ENCODE measurements at places on chromosomes 11 and 22.

GRCh38 chr11:11148104-11148509 lies 204.9 kb downstream of the CSNK2A3 start:
- DNase-seq, result no peak

GRCh38 chr11:64561984-64562722 lies 28.9 kb upstream of the SLC22A12 start:
- DNase-seq, result no peak

- DNase-seq, result no peak
Observed at GRCh38 chr22:19508024-19508776, 16.0 kb downstream of the CLDN5 start.

DNA sequence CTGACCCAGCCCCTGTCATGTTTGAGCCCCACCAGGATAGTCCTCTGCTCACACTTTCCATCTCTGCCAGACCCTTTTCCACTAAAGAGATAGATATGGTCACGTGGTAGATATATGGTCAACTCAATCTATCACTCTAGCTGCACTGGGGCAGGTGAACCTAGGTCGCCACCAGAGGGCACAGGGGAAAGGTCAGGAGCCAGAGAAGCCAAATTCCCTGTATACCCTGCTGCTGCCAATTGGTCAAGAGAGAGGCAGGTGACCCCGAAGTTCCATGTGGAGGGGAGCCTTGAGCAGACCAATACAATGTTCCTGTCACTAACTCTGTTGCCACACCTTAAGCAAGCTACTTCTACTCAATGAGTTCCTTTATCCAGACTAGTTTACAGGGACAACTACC lies 101.1 kb upstream of the GALNT18 start:
- no peak for DNase-seq

DNA sequence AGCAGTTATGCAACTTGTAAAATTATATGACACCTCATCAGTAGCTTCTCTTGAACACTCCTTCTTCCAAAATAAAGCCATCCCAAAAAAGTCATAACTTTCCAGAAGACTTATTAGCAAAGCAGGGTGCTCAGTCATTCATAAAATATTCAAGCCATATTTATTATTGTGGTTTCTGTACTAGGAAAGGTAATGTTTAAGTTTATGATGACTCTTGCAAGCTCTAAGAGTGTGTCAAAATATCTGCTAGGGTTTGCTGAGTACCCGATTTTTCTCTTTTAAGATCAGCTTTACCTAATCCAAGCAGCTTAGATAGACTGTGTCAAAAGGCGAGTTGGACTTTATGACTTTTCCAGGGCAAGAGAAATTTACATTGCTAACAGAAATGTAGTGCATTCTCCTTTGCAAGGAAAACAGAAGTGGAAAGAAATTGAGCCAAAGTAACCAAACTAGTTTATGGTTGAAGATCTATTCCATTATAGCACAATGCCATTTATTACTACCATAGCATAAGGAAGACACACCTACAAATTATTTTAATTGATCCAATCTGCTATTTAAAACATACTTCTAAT lies 98.0 kb upstream of the SOX6 start:
- no peak for DNase-seq

- no peak for DNase-seq
Observed at GRCh38 chr11:73217131-73217809, 811 bp upstream of the P2RY2 start.

GRCh38 chr11:65516135-65516968 lies 8.5 kb upstream of the SCYL1 start:
- no peak for DNase-seq

GRCh38 chr22:47593291-47593690 lies 830.8 kb downstream of the TBC1D22A start:
- no peak for DNase-seq

GRCh38 chr11:117843666-117844484 lies 19.3 kb upstream of the FXYD2 start:
- no peak for DNase-seq

- no peak for DNase-seq
Observed at GRCh38 chr11:58938398-58938797, 890 bp upstream of the GLYATL1 start.

DNA sequence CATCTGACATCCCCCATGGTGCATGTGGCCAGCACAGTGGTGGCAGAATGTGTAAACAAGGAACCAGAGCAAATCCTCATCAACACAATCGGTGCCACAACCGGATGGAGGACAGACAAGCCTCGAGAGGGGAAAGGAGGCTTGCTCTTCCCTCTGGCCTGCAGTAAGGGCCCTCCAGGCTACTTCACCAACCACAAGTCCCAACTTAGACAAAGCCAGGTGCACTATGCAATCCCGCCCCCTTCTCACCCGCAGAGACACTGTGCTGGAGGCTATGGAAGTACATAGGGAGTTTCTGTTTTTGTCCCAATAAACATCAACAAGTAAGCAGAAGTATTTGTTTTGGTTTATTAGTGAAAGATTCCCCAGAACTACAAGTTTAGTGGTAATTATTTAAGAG lies 54.3 kb downstream of the SPATA19 start:
- DNase-seq, result no peak

GRCh38 chr11:131599285-131599684 lies 228.9 kb downstream of the NTM start:
- DNase-seq, result no peak

DNA sequence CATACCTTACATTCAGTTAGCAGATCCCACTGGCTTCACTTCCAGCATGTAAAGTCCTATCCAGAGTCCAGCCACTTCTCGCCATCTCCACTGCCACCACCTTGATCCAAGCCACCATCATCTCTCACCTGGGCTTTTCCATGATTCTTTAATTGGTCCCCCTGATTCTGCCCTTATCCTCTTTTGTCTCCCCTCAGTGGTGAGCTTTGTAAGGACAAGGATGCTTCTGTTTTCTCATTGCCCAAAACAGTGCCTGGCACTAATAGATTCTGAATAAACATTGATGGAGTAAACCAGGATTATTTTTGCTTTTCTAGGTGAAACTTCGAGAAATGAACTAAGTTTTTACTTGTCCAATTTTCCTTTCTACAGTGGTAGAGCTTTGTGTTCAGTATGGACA lies 4.4 kb downstream of the POLA2 start:
- DNase-seq, result no peak

- DNase-seq, result no peak
Observed at GRCh38 chr11:125483592-125483991, 12.5 kb downstream of the FEZ1 start.

DNA sequence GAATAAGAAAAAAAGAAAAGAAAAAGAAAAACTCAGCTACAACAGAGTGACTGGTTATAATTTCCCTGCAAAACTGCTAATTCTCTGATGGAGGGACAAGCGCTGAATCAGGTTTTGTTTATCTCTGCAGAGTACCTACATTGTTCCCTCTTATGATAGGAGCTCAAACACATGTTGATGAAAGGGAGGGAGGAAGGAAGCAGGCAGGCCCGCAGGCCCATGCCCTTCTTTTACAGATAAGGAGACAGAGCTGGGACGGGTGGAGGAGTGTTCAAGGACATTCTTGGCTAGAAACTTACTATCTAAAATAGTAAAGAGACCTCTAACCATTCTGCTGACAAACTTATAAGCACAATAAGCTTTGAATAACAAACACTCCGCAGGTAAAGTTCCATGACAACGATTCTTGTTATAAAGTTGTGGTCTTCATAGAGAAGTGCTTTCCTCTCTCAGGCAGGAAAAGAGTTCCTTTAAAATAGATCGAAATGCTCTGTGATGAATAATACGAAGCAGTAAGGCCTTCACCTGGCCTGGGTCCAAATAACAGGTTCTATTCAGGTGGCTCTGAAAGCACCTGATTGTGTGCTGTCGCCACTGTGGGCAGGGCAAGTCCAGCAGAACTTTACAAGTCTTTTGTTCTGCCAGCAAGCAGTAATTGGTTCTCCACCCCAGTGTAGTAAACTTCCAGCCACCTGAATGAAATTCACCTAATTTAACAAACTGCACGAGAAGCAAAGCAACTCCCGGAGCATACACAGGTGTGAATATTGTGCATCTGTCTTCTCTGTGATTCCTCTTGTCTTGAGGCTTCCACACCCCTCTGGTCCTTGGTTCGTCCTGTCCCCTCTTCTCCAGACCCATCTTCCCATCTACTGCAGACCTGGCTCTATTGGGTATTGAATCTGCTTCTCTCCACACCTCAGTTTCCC lies 15.3 kb upstream of the MICAL2 start:
- no peak for DNase-seq

GRCh38 chr11:96055706-96056387 lies 131.9 kb upstream of the MTMR2 start:
- DNase-seq, result no peak

GRCh38 chr11:7512525-7513233 lies 1.1 kb upstream of the PPFIBP2 start:
- peak; percentile 36 for DNase-seq

GRCh38 chr22:40231618-40232313 lies 54.0 kb downstream of the TNRC6B start:
- no peak for DNase-seq

- DNase-seq, result no peak
Observed at GRCh38 chr11:60731586-60731985, 7.1 kb downstream of the MS4A18 start.

DNA sequence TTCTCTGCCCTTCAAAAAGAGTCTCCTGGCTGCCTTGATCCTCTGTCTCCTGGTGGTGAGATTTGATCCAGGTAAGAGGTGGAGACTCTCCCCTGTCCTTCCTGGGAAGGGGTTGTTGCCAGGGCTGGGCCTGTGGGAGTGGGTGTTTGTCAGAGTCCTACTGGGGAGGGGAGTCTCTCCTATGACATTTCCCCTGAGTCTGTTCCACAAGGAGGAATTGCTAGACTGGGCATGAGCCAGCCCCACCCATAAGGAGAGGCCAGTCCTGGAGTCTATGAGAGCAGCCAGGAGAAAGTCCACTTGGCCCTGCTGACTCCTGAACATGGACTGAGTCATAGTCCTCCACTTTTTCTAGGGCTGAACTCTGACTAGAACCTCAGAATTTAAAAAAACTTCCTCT lies 7.4 kb downstream of the PEX26 start:
- no peak for DNase-seq

- no peak for DNase-seq
Observed at GRCh38 chr11:121105481-121106195, 4.6 kb downstream of the TECTA start.

DNA sequence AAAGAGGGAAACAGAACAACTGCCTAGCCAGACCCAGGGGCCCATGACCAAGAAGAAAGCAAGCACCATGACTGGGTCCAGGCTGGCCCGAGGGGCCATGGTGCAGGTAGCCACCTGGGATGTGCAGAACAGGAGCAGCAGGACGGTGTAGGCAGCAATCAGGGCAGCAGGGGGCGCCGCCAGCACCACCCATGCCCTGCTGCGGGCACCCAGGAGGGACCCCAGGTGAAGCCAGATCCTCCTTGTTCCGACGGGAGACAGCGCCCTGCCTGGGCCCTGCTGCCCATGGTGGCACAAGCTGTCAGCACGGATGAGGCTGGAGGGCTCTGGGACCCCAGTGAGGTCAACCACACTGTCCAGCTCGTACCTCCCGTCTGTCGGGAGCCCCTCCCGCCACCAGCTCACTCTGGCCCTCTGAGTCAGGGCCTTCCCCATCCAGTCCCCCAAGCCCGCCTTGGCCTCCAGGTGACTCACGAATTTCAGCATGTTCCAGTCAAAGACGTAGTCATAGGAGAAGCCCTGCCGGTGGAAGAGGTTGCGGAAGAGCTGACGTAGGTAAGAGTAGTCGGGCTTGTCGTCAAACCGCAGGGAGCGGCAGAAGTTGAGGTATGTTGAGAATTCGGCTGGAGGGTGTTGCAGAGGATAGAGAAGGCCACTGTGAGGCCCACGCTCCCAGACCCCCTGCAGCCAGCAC lies 18.8 kb downstream of the CSNK1E start:
- DNase-seq, result no peak
